ENCODE measurements at places on chromosomes 13 and 19.

DNA sequence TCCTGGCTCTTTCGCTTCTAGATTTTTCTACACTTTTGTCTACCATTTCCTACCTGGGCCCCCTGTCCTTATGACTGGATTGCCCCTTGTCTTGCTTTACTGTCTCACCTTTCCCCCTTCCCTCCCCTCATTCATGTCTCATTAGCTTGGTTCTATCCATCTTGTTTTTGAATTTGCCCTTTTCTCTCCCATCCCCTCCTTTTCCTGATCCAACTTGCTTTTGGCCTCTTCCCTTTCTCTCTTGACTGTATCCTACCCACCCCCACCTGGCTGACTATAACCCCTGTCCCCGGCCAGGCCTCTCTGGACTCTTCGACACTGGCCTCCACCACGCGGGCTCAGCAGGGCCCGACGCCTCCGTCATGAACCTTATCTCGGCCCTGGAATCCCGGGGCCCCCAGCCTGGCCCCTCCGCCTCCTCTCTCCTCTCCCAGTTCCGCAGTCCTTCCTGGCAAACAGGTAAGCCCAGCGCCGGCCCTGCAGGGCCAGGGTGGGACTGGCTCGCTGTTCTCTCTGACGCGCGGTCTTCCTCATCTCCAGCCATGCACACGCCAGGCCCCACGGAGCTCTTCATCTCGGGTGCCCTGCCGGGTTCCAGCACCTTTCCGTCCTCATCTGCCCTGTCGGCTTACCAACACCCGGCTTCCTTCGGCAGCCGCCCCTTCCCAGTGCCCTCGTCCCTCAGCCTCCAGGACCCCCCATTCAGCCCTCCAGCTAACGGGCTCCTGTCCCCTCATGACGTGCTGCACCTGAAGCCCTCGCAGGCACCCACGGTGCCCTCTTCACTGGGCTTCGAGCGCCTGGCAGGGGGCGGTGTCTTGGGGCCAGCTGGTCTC, 3.4 kb downstream of the PRR12 start:
- DNase-seq: no peak

- DNase-seq: peak; percentile 59
Measured at GRCh38 chr19:48844472-48844871, 8.2 kb upstream of the HSD17B14 start.

DNA sequence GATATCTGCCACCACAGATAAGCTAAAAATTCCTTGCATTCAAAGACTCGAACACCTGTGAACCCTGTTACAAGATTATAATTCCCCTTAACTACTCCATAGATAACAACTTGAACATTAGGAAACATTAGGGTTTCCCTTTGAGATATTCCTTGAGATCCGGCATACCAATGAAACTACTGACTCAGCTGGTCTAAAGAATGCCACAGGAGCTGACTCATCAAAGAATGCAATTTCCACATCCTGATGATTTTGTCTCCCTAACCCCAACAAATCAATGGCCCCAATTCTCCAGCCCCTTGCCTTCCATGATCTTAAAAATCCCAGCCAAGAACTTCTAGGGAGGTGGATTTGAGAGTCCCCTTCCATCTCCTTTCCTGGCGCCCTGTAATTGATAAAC, 35.6 kb upstream of the ZNF599 start:
- DNase-seq: peak; percentile 63

- DNase-seq: no peak
Measured at GRCh38 chr13:79915114-79915811, 425.7 kb downstream of the SPRY2 start.

DNA sequence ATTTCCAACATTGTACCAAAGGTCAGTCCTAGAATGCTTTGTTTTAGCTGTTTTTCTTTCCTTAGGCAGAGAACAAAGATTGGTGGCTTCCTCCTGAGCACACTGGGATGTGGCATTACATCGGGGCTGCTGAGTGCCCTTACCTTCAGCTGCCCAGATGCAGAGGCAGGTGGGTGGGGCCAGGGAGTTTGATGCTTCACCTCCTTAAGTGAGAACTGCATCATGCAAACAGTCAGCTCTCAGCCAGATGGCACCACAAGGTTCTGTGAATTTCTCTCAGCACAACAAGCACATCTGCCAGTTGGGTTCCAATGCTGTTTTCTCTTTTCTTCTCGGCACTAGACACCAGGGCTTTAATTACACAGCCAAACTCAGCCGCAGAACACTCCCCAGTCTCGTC, 87.4 kb upstream of the UBL3 start:
- DNase-seq: no peak

DNA sequence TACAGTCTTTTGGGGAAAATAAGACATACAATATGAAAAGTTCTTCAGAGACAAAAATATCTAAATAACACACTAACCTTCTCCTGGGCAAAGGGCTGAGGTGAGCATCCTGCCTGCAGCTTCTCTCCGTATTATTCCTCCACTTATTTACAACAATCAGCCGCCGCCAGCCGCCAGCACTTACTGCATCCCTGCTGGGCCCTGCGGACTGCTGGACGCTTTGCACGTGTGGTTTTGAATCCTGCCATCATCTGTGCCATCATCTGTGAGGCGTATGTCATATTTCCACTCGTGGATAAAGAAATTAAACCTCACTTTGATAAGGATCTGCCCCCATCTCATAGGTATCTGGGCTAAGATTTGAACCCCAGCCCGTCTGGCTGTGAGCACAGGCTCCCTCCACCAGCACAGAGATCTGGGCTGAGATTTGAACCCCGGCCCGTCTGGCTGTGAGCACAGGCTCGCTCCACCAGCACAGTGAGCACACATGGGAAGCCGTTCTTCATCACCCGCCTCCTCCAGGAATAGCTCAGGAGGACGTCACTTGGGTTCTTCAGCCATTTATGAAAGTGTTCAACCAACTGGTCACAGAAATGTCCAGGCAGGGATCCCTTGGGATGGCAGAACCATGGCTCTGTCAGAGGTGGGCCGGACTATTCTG, 35.2 kb upstream of the TUBGCP3 start:
- no peak for DNase-seq

GRCh38 chr19:46840498-46840942, 10.1 kb downstream of the AP2S1 start:
- DNase-seq: peak; percentile 60

DNA sequence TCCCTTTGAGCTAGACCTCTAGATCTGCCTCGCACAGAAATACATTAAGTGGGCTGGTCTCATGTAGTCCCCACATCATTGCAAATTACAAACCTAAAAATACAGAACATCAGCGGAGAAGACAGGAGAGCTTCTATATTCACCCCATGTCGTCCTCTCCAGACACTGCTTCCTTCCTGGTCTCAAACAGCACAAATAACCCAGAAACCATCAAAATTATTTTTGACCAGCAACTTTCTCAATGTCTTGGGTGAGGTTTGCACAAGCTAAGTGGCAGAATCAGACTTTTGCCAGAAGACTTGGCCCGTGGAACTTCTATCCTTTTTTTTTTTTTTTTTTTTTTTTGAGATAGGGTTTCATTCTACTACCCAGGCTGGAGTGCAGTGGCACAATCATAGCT, 28.2 kb downstream of the CLEC17A start:
- DNase-seq: no peak
